ENCODE measurements at places on chromosomes 7 and 10.

DNA sequence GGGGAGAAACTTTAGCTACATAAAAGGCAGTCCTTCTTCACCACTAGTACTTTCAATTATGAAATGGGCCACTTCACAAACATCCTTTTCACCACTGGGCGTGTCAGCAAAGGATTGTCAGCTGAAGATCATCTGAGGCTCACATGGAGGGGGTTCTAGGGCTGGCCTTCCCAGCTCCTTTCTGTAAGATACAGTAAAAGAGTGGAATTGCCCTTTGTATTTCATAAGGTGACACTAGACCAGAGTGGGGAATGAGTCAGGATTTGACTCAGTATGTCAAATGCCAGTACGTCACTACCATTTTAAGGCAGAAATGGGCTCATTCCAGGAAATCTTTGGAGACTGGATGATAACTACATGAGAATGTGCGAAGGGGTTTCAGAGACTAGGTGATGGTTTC, 21.2 kb upstream of the BLOC1S2 start:
- DNase-seq: no peak

DNA sequence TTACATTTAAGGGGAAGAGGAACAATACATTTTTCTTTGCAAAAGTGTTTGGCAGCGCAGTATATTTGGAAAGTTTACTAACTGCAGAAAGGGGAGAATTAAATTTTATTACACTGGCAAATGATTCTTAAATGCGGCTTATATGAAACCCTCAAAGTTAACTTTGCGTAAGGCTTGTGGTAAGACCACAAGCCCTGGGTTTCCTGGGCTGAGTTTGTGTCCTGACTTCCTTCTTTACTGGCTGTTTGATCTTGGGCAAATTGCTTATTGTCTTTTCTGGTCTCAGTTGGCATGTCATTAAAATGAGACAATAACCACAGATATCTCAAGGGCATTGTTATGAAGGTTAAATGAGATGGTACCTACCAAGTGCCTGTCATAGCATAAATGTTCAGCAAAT, 106.8 kb downstream of the GLRX3 start:
- no peak for DNase-seq

DNA sequence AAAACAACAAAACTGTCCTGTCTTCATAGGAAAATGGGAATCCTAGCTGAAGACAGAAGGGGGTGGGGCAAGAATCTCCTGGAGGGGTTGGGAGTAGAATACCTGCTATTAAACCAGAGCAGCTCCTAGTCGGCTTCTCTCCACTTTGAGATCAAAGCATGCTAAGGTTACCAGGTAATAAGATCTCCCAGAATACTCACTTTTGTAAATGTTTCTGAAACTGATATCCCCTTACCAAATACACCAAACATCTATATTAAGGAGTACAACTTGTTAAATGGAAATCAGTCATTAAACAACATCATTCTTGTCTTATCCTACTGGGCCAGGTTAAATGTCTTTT, 29.5 kb upstream of the DAGLB start:
- no peak for DNase-seq

- DNase-seq: peak; percentile 75
Observed at GRCh38 chr7:26365077-26365900, 73.6 kb downstream of the SNX10 start.

DNA sequence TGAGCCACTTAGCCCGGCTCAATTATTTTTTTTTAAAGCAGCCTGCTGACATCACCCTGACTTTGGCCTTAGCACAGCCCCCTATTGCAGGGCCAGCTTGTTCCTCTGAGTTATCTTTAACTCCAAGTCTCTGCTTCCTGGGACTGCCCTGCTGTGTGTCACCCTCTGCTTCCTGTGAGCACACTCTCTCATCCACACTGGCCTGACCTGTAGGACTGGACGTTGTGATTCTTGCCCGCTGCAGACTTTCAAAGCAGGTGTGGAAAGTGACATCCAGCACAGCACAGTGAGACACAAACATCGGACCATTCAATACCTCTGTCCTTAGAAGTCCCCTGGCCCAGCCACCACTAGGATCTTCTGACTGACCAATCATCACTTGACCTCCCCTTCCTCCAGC, 26.4 kb upstream of the HSPA12A start:
- no peak for DNase-seq

- DNase-seq: no peak
Observed at GRCh38 chr7:2537981-2538851, 17.1 kb downstream of the BRAT1 start.

GRCh38 chr7:130902755-130903357, 168.8 kb upstream of the KLF14 start:
- DNase-seq: no peak

DNA sequence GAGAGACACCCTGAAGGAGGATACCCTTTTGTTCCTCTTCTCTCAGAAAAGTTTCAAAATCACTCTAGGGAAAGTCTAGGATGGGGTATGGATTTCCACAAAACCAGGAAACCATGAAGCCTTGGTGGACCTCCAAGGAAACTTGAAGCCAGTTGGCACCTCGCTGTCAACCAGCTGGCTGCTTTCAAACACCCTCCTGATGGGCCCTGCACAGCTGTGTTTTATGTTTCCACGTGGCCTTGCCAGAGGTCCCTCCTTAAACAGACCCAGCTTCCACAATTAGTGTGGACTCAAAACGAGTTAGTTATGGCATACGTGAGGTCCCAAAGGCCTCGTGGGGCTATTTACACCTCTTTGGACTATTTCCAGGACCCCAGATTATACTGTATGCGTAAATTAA, 5.9 kb downstream of the PPP1R3A start:
- no peak for DNase-seq

Measured in thymus (tissue), 14 donors.